ENCODE measurements at places on chromosomes 4 and X.

DNA sequence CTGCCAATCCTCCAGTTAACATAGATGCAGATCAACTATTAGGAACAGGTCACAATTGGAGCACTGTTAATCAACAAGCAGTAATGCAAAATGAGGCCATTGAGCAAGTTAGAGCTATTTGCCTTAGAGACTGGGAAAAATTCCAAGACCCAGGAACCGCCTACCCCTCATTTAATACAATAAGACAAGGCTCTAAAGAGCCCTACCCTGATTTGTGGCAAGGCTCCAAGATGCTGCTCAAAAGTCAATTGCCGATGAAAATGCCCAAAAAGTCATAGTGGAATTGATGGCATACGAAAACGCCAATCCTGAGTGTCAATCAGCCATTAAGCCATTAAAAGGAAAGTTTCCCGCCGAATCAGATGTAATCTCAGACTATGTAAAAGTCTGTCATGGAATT is 20.5 kb upstream of the TRIM61 start:
- no peaks in the 10 kb centered on the region for H3K27me3 ChIP-seq
- no peaks in the 10 kb centered on the region for H3K36me3 ChIP-seq

DNA sequence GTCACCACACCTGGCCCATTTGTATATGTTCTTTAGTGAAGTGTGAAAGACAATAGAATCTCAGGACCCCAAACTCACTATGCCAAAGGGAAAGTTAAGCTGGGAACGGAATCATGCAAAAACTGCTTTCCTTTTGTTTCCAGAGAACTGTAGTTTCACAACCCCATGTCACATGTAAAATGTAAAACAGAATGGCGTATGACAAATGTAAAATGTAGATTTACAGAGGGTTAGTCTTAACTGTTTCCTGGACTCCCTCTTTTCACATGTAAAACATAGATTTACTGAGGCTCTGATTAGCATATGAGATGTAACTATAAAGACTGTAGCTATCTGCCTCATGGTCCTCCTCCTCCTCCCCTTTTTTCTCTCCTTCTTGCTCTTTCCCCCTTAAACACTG is 66.3 kb downstream of the ABLIM2 start:
- no peaks in the 10 kb centered on the region for H3K36me3 ChIP-seq
- H3K4me1 ChIP-seq = no peaks in the 10 kb centered on the region
- H3K27ac ChIP-seq = no peak overlapping the region
- no peak for DNase-seq
- no peak overlapping the region for H3K4me3 ChIP-seq

DNA sequence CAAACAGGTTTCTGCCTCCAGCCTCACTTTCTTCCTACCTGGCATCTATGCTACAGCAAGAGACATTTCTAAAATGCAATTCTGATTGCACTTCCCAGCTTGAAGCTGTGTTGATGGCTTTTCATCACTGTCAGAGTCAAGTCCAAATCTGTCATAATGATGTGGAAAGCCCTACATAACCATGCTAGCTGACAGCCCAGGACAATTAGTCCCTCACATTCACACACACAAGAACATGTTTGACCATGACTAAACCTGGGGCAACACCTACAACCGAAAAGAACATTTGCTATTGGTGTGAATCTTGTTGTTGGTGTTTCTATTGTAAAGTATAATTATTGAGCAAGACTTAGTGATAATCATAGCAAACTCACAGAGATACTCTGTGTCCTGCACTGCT is 58.2 kb downstream of the PPM1K start:
- H3K27ac ChIP-seq = no peak overlapping the region
- no peaks in the 10 kb centered on the region for H3K27me3 ChIP-seq
- no peaks in the 10 kb centered on the region for H3K4me1 ChIP-seq
- H3K4me3 ChIP-seq = no peak overlapping the region
- no peak for DNase-seq

DNA sequence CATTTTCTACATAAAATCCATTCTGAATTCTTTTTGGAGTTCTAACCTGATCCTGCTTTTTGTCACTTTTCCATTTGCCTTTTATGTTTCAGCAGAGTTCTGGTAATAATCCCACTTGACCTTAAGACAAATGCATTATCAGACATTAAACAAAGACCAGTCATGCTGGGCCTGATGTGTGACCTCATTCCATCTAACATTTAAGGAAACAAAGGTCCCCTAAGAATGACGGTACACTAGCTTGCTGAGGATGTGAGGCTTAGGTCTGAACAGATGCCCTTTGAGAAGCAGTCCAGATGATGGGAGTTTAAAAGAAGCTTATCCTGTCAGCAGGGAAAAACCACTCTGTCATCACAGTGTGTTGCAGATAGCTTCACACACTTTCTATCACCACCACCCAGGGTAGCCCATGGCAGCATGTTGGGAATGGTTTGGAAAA is 38.1 kb upstream of the PDE5A start:
- no peak for DNase-seq
- no peaks in the 10 kb centered on the region for H3K27me3 ChIP-seq
- H3K4me3 ChIP-seq = no peak overlapping the region
- no peak overlapping the region for H3K27ac ChIP-seq
- H3K36me3 ChIP-seq = no peaks in the 10 kb centered on the region

- H3K4me3 ChIP-seq = no peak overlapping the region
- no peak for DNase-seq
- H3K27ac ChIP-seq = no peak overlapping the region
- H3K36me3 ChIP-seq = no peaks in the 10 kb centered on the region
- no peaks in the 10 kb centered on the region for H3K4me1 ChIP-seq
Measured at GRCh38 chr4:85865256-85865655, 390.3 kb downstream of the ARHGAP24 start.

DNA sequence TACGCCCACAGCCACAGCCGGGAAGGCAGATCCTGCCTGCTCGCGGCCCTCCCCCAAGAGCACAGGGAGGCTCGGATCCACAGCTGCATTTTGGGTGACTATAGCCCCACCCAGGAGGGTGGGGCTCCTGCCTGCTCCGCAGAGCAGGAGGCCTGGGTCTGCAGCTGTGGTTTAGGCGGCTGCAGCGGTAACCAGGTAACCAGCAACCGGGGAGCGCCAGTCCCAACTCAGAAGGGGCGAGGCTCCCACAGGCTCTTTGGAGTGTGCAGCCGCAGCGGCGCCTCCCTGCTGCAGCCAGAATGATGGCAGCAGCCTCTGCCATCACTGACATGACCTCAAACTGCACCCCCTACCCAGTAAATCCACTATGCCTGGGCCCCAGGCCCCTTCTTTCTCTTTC is 148.0 kb upstream of the F9 start:
- no peaks in the 10 kb centered on the region for H3K4me1 ChIP-seq
- H3K36me3 ChIP-seq = no peaks in the 10 kb centered on the region
- no peaks in the 10 kb centered on the region for H3K27me3 ChIP-seq
- DNase-seq = no peak

DNA sequence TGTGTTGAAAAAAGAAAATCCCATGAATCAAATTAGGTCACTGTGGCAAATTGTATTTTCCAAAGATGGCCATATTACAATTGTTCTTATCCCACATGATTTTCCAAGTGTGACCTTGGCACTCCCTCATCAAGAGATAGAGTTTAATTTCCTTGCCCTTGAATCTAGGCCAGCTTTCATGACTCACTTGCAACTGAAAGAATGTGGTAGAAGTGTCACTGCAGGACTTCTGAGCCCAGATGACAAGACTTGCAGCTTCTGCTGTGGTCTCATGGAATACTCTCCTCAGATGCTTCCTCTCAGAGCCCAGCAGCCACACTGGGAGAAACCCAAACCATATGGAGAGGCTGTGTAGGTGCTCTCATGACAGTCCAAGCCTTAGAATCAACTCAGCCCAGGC is 139.0 kb downstream of the ADAMTS3 start:
- no peak overlapping the region for H3K4me3 ChIP-seq
- H3K27me3 ChIP-seq = no peaks in the 10 kb centered on the region
- H3K36me3 ChIP-seq = no peaks in the 10 kb centered on the region
- H3K27ac ChIP-seq = no peak overlapping the region
- no peak for DNase-seq

- no peak overlapping the region for H3K27ac ChIP-seq
- H3K27me3 ChIP-seq = no peaks in the 10 kb centered on the region
- H3K4me1 ChIP-seq = peaks cover 9% of the 10 kb centered on the region
- no peak for DNase-seq
- H3K4me3 ChIP-seq = no peak overlapping the region
Measured at GRCh38 chrX:119419146-119419545, 20.0 kb downstream of the SLC25A43 start.

GRCh38 chr4:21765810-21766407 is 182.7 kb downstream of the KCNIP4 start:
- no peaks in the 10 kb centered on the region for H3K36me3 ChIP-seq
- no peak overlapping the region for H3K4me3 ChIP-seq
- peak; percentile 36 for DNase-seq
- H3K4me1 ChIP-seq = no peaks in the 10 kb centered on the region

DNA sequence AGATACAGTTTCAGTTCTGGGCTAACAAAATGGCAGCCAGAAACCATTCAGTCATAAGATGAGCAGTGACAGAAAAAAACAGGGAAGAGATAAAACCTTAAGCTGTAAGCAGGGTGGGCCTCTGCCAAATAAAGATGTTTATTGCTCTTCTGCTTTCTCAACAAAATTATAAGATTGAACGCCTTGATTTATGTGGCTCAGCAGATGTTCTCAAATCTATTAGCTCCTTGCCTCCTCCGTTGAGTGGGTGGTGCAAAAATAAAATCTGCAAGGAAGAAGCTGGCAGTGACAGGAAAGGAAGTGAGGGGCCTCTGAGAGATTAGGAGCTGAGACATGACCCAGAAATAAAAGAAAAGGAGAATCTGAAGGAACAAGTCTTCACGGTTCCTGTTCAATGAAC is 206.6 kb downstream of the PTTG2 start:
- DNase-seq = no peak
- H3K4me1 ChIP-seq = peaks cover 12% of the 10 kb centered on the region
- H3K27ac ChIP-seq = no peak overlapping the region
- H3K4me3 ChIP-seq = no peak overlapping the region
- no peaks in the 10 kb centered on the region for H3K27me3 ChIP-seq

- no peak overlapping the region for H3K27ac ChIP-seq
- no peaks in the 10 kb centered on the region for H3K36me3 ChIP-seq
- DNase-seq = no peak
Measured at GRCh38 chr4:146469022-146469421, 52.7 kb downstream of the SLC10A7 start.

DNA sequence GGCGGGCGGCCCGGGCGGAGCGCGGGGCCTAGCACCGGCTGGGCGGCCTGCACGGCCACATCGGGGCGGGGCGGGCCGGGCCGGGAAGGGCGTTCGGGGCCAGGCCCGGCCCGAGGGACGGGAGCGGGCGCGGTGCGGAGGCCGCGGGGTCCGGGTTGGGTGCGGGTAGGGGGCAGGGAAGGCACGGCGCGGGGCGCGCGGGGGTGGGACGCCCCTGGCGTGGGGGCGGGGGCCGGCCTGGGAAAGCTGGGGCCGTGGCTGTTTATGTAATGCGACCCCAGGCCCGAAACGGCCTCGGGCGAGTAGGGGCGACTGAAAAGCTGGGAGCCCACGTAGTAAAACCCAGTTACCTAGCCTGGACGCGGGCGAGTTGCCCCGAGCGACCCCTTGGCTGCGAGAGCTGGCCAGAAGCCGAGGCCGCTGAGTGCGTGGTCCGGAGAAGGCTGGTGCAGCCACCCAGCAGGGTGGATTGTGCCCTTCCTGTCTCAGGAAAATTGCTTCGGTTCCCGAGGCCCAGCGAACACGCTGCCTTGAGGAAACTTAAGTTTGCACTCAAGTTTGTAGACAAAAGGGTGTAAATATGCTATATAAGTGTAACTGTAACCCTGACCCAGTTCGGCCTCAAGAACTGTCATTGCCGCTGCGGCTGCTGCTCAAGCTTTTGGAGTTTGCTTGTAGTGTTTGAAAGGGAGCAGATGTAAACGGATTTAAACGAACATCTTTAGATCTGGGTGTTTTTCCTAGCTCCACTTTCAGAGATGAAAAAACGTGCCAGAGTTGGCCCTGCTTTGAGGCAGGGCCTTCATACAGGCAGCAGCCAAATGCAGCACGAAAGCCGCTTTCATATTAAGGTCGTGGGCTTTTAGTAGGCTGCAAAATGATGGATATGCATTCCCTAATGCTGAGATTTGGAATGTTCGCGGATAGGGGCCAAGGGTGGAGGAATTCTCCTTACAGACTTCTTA is 674 bp downstream of the SEC24B start:
- peak; percentile 61 for DNase-seq
- peaks cover 46% of the 10 kb centered on the region for H3K4me1 ChIP-seq
- H3K36me3 ChIP-seq = no peaks in the 10 kb centered on the region
- no peaks in the 10 kb centered on the region for H3K27me3 ChIP-seq

- no peak overlapping the region for H3K27ac ChIP-seq
- no peak for DNase-seq
- no peaks in the 10 kb centered on the region for H3K4me1 ChIP-seq
Measured at GRCh38 chrX:17161991-17162390, 213.0 kb upstream of the NHS start.

DNA sequence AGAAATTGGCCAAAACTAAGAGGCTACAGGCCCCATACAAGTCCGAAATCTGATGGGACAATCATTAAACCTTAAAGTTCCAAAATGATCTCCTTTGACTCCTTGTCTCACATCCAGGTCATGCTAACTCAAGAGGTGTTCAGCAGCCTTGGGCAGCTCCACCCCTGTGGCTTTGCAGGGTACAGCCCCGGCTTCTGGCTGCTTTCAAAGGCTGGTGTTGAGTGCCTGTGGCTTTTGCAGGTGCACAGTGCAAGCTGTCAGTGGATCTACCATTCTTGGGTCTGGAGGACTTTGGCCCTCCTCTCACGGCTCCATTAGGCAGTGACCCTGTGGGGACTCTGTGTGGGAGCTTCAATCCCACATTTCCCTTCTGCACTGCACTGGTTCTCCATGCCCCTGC is 329.1 kb upstream of the MAD2L1 start:
- no peaks in the 10 kb centered on the region for H3K27me3 ChIP-seq
- no peaks in the 10 kb centered on the region for H3K4me1 ChIP-seq
- no peak overlapping the region for H3K27ac ChIP-seq
- no peak for DNase-seq
- no peaks in the 10 kb centered on the region for H3K36me3 ChIP-seq

GRCh38 chr4:26235500-26235899 is 85.3 kb upstream of the RBPJ start:
- no peaks in the 10 kb centered on the region for H3K27me3 ChIP-seq
- no peak for DNase-seq
- no peaks in the 10 kb centered on the region for H3K36me3 ChIP-seq
- no peak overlapping the region for H3K4me3 ChIP-seq
- H3K27ac ChIP-seq = no peak overlapping the region

DNA sequence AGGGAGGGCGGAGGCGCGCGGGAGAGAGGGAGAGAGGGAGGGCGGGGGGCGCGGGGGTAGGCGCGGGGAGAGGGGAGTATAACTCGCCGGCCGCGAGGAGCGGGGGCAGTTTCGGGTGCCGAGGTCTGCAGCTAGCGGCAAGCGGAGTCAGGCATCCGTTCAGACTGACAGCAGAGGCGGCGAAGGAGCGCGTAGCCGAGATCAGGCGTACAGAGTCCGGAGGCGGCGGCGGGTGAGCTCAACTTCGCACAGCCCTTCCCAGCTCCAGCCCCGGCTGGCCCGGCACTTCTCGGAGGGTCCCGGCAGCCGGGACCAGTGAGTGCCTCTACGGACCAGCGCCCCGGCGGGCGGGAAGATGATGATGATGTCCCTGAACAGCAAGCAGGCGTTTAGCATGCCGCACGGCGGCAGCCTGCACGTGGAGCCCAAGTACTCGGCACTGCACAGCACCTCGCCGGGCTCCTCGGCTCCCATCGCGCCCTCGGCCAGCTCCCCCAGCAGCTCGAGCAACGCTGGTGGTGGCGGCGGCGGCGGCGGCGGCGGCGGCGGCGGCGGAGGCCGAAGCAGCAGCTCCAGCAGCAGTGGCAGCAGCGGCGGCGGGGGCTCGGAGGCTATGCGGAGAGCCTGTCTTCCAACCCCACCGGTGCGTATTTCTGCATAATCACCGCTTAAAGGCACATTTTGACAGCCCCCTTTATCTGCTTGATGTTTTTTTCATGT is at the start of gene POU4F2:
Gene POU4F2 (plus strand): TSS at position 108 of the 720 bp plus-strand sequence. CDS start 248 bp downstream, at position 356.
- H3K36me3 ChIP-seq = no peaks in the 10 kb centered on the region
- no peak within 1 kb of the TSS for H3K27ac ChIP-seq
- peaks cover 21% of the 10 kb centered on the region for H3K27me3 ChIP-seq
- DNase-seq = no peak
- H3K4me3 ChIP-seq = peak within 1 kb of the TSS; percentile 18
- peaks cover 3% of the 10 kb centered on the region for H3K4me1 ChIP-seq

Measured in liver (tissue), 10 donors.